Hematopoietic multipotent progenitor cell treated with erythropoietin and hydrocortisone succinate and interleukin-3 and kit ligand, for 8 days (in vitro differentiated cells): ENCODE measurements at places on chromosomes 2 and 18.

GRCh38 chr2:86368161-86368824 is 30.9 kb upstream of the REEP1 start:
- peak; percentile 48 for DNase-seq

GRCh38 chr18:76493213-76494161 is 1.6 kb downstream of the ZNF516 start:
- DNase-seq, result peak; percentile 90

- no peak for DNase-seq
Measured at GRCh38 chr18:22685788-22686187, 247.3 kb upstream of the RBBP8 start.

GRCh38 chr2:75289771-75290170 is 90.5 kb upstream of the TACR1 start:
- DNase-seq, result no peak

DNA sequence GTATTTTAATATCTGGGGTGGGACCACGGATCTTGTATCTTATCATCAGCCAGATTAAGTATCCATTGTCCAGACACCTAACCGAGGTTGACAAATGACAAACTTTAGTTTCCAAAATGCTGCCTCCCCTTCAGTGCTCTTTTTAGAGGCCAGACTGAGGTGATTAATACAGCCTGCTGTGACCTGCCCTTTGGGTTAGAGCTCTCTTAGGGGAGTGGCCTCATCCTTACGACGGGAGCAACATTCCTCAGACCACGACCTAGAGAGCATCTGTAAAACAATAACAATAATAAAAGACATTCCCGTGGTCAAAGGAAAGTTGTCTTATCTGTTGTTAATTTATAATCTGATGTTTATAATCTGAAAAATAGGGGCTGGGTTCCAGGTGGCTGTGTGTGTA is 405.3 kb downstream of the LPIN1 start:
- no peak for DNase-seq

DNA sequence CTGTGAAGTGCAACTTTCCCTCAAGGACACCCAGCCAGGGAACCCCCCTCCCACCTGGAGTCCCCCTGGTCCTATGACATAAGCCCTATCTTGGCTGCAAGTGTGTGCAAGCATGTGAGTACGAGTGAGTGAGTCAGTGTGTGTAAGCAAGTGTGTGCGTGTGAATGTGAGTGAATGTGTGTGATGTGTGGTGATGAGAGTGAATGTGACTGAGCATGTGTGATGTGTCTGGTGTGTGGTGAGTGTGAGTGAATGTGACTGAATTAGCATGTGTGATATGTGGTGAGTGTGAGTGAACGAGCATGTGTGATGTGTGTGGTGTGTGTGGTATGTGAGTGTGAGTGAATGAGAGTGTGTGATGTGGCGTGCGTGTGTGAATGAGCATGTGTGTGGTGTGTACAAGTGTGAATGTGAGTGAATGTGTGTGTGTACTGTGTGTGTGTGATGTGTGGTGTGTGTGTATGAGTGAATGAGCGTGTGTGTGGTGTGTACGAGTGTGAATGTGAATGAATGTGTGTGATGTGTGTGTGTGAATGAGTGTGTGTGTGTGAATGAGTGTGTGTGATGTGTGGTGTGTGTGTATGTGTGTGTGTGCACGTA is 68.8 kb upstream of the SMAD7 start:
- no peak for DNase-seq
